Naive thymus-derived CD8-positive, alpha-beta T cell (primary cell): ENCODE measurements at places on chromosomes 11 and 22. TPM values are rescaled to one million over a fixed set of nuclear protein-coding genes. Genes with fewer than 3 reads are reported as not detected.

The RTN4R gene
- total RNA-seq, result 5.0 TPM

GRCh38 chr22:20834725-20835124, 23.9 kb downstream of the PI4KA start:
- no peak for DNase-seq

DNA sequence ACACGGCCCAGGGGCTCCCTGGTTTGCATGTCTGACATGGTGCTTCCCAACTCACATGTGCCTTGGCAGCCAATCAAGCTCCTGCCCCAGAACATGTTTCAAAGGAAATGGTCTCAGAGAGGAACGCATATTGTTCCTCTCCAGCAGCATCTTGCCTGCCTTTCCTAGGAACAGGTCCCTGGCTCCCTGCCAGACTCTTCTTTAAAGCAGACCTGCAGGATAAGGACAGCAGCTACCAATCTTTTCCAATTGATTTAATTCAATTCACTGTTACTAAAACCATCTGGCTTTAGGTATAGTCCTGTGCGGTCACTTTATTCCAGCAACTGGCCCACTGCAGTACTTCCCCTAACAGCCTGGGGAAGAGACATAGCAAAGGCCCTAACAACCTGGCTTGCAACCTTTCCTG, 79.9 kb downstream of the AMBRA1 start:
- DNase-seq, result no peak

GRCh38 chr11:86617502-86617901, 54.9 kb downstream of the ME3 start:
- DNase-seq, result no peak

GRCh38 chr22:37824674-37825641, 1.8 kb downstream of the GALR3 start:
- no peak for DNase-seq
